ENCODE measurements at places on chromosomes 2 and 18.

- no peak for DNase-seq
Measured at GRCh38 chr2:6810961-6811360, 54.7 kb downstream of the CMPK2 start.

DNA sequence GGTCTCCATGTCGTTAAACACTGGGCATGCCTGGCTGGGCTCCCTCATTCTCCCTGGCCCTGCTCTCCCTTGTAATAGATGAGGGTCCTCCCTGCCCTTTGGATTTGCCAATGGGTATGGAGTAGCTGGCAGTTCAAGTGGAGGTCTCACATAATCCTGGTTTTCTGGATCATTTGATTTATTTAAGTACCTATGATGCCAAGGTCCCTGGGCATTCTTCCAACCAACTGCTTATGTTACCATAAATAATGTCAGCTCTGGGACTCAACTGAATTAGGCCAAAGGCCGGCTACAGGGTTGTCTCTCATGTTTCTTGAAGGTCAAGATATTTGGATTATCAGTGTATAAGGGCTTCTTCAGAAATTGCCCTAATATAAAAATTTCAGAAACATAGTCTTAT is 104.9 kb upstream of the LYPD6 start:
- no peak for DNase-seq

DNA sequence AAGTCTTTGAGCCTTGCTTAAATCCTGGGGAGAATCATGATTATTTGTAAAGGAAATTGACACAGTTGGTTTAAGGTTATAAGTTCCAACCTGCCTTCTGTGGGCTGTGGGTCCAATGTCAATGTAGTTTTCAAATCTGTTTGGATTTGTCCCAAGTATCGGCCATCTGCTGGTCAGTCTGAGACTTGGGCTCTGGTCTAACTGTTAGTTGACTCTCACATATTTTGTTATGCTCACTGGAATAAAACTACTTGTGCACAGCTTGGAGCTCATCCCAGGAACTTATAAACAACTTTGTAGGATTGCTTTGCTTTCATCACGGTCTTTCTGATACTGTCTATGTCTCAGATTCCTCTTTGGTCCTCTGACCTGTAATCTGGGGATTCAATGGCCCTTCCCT is 1026.2 kb upstream of the ZEB2 start:
- no peak for DNase-seq

- DNase-seq, result no peak
Measured at GRCh38 chr2:65077898-65078297, 21.7 kb downstream of the CEP68 start.

- no peak for DNase-seq
Measured at GRCh38 chr2:232435375-232435648, 20.6 kb upstream of the ALPI start.

- no peak for DNase-seq
Measured at GRCh38 chr2:12001621-12002020, 255.2 kb downstream of the LPIN1 start.

DNA sequence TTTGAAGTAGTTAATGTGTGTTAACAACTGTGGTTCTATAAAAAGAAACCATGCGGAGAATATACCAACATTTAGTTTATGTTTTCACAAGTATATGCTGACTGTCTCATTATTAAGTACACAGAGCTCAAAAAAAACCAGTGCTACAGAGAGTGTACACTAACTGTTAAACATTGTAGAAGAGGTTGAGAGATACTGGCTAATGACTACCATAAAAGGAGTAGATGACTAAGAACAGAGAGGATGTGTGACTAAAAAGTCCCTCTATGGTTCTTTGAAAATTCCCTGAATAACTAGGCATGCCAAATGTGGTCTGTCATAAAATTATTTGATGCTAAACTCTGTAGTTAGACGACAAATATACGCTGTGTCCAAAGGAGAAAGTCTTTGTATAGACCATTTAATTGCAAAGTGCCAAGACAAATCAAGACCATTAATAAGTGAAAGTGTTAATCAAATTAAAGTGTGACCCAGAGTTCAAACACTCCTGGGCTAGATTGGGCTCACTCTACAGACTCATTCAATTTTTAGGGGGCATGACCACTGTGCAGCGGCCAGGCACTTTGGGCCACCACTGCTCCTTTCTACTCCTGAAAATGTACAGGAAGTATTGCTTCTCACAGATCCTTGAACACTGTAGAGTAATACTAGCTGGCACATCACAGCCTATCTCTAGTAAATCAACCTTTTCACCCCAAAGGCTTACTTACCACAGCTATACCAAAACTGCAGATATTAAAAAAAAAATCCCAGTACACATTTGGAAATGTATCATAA is 45.1 kb upstream of the SERTAD2 start:
- DNase-seq, result peak; percentile 81

DNA sequence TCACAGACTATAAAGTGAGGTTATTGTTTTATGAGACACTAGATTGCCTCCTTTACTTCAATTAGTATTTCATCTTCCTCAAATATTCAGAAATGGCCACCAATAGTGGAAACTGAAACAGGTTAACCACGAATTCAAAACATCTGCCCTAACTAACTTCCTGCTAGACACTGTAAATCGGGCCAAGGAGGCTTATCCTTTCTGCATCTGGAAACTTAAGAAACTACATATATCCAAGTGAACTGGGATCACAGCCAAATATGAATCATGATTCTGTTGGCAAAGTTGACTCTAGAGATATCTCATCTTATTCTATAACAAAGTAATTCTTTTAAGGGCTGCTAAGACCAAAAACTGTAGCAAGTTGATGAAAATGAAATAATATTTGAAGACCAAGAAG is 136.6 kb upstream of the ZC3H15 start:
- no peak for DNase-seq

DNA sequence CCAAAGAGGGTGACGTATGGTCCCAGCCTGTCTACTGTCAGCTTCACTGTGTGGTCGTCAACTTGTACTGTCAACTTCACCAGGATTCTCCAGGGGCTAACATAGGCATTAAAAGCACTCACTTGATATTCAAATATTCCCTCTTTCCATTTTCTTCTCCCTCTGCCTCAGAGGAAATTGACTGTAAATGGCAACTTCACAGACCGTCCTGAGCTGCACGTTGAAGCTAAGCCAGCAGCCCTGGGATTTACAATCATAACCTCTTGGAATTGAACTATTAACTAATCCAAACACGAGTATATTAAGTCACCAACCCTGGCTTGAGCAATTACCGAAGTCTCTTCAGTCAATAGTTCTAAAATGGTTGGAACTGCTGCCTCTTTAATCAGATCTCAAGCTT is 38.5 kb downstream of the SLC4A3 start:
- DNase-seq, result no peak

GRCh38 chr2:172096626-172097547 is 5.8 kb downstream of the DLX2 start:
- no peak for DNase-seq

GRCh38 chr2:105790461-105791149 is 45.9 kb downstream of the NCK2 start:
- no peak for DNase-seq

DNA sequence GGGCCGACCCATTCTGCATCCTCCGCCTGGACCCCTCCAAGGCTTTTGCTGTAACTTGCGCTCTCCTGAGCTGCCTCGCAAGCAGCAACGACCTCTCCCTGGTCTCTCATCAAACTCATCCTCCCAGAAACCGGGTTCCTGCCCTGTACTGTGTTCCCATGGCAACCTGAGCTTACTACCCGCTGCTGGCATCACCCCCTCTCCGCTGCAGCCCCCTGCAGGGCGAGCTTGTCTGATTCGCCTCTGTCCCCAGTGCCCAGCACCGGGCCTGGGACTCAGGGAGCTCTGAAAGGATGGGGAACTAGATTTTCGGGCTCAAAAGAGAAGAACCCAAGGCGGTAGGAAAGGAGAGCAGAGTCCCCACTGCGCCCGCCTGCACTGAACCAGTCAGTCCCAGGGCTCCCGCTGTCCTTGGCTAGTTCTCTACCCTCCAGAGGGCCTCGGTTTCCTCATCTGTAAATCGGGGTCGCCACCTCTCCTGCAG is 463 bp downstream of the HS1BP3 start:
- no peak for DNase-seq

DNA sequence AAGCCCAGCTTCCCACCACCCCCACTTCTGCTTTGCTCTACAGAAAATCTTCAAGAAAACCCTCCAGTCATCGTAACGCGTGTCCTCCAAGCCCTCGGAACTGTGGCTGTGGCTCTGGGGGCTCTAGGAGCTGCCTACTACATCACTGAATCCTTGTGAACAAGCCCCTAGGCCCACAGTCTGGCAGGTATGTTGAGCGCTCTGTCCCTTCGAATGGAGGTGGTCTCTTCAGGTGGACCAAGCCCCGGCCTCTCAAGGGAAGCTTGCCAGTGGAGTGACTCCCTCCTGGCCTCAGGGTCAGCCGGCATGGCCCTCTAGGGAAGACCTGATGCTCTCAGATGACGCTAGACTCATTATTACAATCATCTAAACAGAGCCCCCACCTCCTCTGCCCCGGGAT is 6.7 kb downstream of the SPATA3 start:
- no peak for DNase-seq

DNA sequence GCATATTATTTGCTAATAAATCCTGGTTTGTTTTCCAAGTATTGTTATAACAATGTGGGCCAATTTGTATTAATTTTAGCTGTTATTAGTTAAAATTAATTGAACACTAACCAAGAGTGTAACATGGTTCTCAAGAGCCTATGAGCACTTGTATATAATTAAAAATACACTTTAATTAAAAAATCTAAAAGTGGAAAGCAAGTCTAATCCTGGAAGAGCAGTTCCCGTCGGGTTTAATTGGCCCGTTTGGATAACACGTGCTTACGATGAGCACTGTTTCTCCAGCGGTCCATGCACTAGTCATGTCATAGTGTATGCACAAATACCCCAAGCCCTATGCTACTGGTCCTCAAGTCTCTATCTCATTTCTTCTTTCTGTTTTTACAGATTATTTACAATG is 49.0 kb downstream of the DCDC2C start:
- DNase-seq, result no peak

DNA sequence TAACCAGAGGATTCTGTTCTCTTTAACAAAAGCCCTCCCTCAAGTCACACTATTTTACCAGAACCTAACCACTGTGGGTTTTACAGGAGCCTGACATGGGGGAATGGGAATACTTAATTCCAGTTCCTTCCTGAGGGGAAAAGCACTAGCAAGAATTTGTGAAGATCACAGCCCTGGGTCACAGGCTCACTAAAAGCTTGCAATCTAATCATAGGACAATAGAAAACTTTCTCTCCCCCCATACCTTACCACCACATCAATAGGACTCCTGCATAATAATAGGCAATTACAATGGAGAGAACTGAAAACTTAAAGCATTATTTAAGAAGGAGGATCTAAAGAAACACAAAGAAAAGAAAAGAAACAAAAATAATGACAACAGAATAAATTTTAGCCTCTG is 225.8 kb upstream of the ZNF804A start:
- no peak for DNase-seq

DNA sequence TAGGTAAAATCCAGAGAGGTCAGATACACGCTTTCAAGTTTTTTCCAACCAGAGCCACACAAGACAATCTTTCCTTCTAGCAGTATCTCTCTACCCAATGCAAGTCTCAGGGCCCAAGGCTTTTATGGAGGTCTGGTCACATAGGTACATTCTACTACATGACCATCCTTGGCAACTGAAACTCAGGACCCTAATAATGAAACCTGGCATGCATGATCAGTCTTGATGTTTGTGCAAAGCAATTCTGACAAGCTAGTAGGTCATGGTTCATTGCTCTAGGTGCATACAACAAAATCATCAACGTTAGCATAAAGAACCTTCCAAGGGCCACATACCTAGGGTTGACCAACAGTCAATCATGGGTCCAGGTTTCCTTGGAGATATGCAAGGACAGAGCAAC is 33.2 kb upstream of the CCDC88A start:
- DNase-seq, result no peak

- no peak for DNase-seq
Measured at GRCh38 chr2:181879295-181879694, 12.2 kb upstream of the ITPRID2 start.

GRCh38 chr18:23053776-23054457 is 81.4 kb upstream of the CABLES1 start:
- DNase-seq, result peak; percentile 48

- no peak for DNase-seq
Measured at GRCh38 chr18:35710581-35710980, 129.0 kb downstream of the GALNT1 start.

DNA sequence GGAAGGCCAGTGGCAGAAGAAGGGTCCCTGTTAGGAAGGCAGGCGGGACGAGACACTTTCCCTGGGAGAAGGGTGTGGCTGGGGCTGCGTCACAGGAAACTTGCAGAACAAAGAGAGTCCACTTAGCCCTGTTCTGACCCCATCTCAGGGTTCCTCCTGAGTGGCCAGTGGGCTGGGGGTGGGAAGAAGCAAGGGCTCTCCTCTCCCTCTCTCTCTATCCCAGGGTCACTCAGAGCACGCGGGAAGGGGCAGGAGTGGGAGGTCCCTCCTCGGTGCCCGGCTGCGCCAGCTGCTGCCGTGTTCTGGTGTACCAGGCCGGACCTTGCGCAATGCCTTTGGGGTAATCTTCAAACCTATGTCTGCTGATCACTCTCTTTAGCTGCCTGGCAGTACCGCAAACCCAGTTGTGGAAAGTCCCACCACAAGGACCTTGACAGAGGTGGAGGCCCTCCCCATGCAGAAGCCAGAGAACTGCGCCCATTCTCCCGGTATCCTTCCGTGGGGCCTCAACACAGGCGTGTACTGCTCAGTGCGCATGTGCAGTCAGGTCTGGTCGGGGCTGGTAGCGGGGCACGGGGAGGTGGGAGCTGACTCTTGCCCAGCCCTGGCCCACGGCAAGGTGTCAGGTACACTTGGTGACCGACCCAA is 47.8 kb upstream of the ST3GAL5 start:
- no peak for DNase-seq

DNA sequence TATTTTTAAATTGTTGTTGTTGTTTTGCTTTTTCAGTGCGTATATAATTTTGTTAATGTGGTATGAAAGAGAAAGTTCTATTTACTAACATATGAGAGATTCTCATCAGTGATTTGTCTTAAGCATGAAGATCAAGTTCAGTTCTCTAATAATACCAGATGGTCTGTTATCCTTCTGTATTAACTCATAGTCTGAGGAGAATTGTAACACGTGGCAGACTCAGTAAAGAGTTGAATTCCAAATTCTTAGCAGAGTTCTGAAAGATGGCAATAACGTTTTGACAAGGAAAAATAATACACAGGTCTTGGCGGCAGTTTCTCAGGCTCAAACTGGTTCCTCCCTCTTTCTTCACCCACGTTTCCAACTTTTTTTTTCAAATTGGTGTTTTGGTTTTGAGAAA is 17.2 kb upstream of the COL3A1 start:
- no peak for DNase-seq

DNA sequence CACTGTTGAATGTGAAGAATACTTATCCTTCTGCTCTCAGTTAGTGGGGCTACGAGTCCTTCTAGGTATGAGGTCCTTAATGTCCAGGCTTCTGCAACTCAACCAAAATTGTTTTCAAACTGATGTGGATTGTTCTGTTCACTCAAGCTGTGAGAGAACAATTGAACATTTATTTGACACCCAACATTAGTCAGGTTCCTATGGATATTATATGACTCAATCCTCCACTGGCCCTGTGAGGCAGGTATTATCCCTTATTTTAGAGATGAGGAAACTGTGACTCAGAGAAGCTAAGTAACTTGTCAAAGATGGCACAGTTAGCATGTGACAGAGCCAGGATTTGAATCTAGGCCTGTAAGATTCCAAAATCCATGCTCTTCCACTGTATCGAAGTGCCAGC is 1.2 kb upstream of the LYG2 start:
- DNase-seq, result peak; percentile 29
